Activated CD4-positive, CD25-positive, alpha-beta regulatory T cell treated with anti-CD3 and anti-CD28 coated beads, Interleukin-2, amount 50 U/mL, for 72 hours (primary cell): ENCODE measurements at places on chromosomes 1 and 21.

- DNase-seq: no peak
Observed at GRCh38 chr1:119040906-119041305, 52.8 kb upstream of the TBX15 start.

DNA sequence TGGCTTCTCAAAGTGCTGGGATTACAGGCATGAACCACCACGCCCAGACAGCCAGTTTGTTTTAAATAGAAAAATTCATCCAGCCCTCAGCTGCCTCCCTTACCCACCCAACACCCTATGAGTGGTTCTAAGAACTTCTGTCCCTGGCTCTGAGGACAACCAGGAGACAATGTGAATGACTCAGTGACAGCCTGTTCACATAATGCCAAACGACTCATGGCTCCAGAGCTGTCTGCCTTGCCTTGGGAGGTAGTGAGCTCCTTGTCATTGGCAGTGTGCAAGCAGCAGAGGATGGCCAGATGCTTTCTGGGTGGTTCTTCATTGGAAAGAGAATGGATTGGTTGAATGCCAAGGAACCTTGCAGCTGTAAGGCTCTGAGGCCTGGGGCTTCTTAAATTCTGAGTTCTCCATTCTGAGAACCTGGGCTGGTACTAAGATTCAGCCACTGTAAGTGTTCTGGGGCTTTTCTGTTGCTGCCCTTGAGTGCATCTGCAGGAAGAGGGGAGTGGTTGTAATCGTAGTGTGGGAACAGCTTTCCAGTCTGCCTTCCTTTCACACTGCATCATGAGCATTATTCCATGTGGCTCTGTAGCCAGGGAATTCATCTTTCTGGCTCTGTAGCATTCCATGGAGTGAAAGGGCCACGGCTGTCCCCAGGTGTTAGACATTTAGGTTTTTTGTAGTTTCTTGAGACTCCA is 5.8 kb downstream of the SERINC2 start:
- DNase-seq: no peak

- no peak for DNase-seq
Observed at GRCh38 chr1:37433171-37433570, 41.2 kb upstream of the ZC3H12A start.

DNA sequence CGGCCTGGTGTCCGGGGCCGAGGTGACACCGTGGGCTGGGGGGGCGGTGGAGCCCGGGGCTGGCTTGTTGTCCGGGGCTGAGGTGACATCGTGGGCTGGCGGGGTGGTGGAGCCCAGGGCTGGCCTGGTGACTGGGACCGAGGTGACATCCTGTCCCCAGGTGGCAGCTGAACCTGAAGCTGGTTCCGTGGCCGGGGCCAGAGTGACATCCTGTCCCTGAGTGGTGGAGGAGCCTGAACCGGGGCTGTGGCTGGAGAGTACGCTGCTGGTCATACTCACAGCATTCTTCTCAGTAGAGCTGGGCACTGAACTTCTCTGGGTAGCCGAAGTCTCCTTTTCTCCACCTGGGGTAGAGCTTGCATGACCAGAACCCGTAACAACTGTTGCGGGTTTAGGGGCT is 15.8 kb downstream of the THBS3 start:
- no peak for DNase-seq

GRCh38 chr21:45979141-45979631 is 2.4 kb upstream of the COL6A1 start:
- no peak for DNase-seq

DNA sequence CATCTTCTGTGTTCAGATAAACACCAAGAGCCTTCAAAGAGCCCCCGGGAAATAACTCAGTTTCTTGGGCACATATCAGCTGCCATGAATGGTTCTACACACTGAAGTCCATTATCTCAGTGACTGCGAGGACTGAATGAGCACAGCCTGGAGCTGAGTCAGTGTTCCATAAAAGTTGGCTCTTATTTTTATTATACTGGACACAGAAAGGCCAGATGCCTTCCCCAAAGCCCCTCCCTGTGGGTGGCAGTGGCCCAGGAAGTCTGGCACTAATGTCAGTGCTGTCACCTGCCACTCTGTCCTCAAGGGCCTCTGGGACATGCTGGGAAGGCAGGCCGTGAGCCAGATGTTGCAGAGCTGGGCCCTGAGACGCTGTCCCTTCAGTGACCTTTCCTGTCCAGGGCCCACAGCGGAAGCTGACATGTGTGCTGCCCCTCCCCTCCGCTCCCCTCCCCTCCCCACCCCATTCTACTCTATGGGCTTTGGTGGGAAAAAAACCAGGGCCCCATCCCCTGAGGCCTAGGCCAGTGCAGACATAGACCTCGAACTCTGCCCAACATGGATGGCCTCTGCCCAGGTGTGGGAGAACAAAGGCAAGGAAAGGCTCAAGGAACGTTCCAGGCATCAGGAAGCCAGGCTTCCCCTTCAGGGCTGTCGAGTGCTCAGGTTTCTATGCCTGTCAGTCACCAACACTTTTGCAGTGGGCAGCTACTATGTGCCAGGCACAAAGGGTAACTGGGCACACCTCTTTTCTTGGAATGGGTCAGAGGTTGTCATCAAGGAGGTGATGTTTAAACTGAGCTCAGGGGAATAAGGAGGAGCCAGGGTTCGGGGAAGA is 22.4 kb upstream of the NPPB start:
- DNase-seq: no peak

GRCh38 chr21:36203603-36203889 is 46.9 kb downstream of the DOP1B start:
- DNase-seq: no peak

- no peak for DNase-seq
Observed at GRCh38 chr21:36985751-36986594, 19.5 kb upstream of the HLCS start.

GRCh38 chr1:77040826-77041225 is 173.5 kb downstream of the ST6GALNAC5 start:
- DNase-seq: no peak

DNA sequence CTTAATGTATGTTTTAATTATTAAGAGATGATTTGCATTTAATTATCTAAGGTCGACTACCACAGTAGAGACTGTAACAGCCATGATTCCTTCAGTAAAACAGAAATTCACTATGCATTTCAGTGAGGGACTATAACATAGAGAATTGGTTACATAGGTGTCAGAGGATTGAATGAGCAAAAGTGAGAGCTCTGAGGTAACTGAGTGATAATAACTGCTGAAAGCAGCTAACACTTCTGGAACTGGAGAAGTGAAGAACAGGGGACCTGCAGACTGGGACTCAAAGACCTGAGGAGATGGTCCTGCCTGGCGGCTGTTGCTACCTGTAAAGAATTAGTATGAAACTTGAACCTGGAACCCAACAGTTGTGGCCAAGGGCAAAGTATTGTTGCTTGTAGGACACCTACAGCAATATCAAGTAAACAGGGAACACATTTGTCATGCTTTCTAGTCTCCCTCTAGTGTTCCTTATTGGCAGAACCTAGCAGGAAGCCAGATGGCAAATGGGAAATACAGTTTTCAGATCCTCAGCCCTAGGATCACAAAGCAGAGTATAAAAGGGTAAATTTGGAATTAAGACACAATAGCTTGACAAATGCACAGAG is 110.6 kb downstream of the HS2ST1 start:
- DNase-seq: no peak

DNA sequence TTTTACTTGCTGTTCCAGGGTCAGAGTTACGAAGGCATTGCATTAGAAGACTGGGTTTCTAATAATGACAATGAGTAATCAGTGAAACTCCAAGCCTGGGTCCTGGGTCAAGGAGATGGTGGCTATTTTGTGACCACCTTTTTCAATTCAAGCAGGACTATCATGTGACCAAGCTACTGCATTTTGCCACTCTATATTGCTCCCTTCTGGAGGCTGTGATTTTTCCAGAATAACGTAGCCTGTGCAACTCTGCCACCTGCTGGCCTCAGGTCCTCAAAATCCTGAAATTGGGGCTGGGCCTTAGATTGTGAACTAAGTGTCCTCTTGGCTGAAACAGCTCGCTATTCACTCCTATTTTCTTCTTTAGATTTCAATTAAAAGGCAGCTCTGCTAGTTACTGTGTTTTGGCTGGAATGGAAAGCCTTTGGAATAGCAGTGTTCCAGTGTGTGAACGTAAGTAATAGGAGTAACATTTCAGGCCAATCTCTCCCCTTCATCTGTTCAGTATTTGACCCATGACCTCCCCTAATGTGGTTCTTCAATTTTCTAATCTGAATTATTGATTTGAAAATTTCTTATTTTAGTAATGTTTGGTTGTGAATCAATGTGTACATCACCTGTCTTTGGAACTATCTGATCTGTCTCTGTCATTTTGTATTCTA is 52.9 kb upstream of the CD46 start:
- peak; percentile 34 for DNase-seq

GRCh38 chr1:22410928-22411495 is 40.6 kb upstream of the ZBTB40 start:
- no peak for DNase-seq

DNA sequence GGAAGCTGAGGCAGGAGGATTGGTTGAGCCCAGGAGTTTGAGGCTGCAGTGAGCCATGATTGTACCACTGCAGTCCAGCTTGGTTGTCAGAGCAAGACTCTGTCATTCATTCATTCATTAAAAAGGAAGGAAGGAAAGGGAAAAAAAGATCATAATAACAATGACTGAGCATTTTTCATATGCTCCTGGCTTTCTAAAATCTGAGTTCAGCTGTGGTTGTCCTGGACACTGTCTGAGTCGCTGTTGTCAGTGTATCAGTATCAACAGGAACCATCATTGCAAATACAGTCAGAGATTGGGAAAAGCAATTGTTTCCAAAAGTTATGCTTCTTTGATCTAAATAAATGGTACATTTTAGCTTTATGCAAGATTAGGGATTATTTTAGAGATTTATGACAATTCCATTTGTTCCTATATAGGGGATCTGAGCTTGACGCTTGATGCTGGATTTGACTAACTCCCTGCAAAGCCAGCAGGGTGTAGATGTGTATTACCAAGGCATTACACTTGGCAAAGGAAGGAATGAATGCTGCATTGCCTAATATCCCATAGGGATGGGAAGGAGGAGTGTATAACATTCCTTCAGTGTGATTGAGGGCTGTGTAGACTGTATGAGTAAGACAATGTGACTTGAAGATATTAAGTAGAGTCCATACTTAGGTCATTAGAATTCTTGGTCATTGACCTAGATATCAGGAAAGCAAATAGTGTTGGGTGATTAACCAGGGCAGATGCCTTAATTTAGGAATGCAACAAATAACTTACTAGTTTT is 100.2 kb downstream of the DISP1 start:
- DNase-seq: no peak

DNA sequence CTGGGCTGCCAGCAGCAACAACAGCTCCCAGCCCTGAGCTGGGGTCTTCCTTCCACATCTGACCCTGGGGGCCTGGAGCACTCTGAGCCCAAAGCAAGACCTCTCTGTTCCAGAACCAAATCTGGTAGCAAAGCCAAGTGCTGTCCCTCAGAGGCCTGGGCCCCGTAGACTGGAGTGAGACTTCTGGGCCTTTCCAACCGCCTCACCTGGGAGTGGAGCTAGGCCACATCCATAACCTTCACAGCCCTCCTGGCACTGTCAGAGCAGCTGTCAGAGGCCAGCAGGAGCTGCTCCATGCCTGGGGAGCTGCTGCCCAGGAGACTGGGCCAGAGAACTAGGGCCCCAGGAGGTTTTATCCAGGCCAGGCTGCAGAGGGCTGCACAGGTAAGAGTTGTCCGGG is 15.4 kb upstream of the SLC5A9 start:
- no peak for DNase-seq

DNA sequence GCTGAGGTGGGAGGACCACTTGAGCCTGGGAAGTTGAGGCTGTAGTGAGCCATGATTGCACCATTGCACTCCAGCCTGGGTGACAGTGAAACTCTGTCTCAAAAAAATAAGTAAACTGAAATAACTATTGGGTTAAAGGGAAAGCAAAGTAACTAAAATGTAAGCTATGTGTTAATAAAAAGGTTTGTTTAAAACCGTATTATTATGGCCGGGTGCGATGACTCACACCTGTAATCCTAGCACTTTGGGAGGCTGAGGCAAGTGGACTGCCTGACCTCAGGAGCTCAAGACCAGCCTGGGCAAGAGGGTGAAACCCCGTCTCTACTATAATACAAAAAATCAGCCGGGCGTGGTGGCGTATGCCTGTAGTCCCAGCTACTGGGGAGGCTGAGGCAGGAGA is 27.0 kb downstream of the NVL start:
- no peak for DNase-seq

GRCh38 chr21:38470755-38471154 is 27.5 kb downstream of the ERG start:
- no peak for DNase-seq

GRCh38 chr1:48803474-48803873 is 26.8 kb upstream of the BEND5 start:
- DNase-seq: no peak

DNA sequence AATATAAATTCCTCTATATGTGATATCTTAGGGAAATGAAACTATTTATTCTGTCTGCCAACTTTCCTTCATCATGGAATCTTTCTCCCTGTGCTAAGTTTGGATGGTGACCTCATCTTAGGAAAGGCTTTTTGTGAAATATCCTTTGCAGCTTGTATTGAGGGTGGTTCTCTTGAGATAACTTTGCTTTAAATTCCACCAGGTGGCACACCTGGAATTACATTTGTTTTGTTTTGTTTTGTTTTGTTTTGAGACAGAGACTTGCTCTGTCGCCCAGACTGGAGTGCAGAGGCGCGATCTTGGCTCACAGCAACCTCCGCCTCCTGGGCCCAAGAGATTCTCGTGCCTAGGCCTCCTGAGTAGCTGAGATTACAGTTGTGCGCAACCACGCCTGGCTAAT is 7.6 kb upstream of the CD1A start:
- no peak for DNase-seq

DNA sequence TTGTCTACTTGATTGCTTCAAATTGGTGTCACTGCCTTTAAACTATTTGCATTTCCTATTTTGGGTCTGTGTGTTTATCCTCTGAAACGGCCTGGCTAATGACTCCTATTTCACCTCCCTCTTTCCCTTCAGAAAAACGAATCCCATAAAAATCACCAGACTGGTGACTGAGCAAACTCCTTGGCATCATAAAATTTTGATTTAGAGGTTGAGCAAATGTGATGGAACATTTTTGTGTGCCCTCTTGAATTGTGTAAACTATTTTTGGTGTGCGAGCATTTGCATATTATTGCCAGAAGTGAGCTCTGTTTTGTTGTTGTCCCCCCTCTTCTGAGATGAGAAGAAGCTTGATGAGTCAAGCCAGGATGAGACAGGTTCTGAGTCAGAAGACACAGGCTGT is 316.1 kb downstream of the AJAP1 start:
- DNase-seq: no peak
